ENCODE measurements at places on chromosomes 7 and 10.

- DNase-seq, result no peak
Measured at GRCh38 chr10:12390733-12391132, 41.4 kb downstream of the CAMK1D start.

DNA sequence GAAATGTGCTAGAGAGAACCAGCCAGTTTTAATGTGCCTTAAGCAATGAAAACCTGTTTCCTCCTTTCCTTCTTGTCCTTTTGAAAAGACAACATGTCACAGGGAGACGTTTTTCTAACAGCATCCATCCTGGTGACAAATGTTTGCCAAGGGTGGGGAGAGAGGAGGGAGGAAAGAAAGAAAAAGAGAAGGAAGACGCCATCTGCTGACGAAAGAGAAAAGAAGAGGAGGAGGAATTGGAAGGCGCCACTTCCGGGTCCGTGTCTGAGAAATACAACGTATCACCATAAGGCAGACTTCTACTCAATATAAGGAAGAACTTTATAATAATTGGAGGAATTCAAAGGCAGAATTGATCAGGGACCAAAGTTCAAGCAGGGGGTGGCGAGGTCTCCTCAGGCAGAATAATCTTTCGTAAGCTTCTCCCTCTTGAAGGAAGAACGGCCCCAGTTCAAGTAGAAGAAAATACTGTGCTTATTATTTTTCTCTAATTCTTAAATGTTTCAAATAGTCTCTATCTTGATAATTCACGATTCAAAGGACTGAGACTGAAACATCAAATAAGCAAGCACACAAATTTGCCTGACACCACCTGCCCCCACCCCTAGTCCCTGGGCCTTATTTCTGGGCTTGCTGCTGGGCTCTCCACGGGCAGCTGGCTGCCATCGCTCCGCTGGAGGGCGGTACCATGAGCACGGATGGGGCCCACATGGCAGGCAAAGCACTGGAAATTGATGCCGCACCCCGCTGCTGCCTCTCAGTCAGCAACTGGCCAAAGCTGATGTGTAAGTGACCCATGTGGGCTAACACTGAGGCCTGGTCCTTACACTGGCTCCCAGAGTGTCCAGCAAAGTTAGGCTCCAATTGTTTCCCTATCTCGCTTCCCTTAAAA, 273.7 kb upstream of the KLF14 start:
- DNase-seq, result no peak

GRCh38 chr7:73865738-73866445, 4.9 kb downstream of the TMEM270 start:
- DNase-seq, result peak; percentile 57

GRCh38 chr7:3494947-3495346, 193.9 kb downstream of the SDK1 start:
- DNase-seq, result no peak

- no peak for DNase-seq
Measured at GRCh38 chr10:113965683-113966082, 78.0 kb upstream of the ADRB1 start.

DNA sequence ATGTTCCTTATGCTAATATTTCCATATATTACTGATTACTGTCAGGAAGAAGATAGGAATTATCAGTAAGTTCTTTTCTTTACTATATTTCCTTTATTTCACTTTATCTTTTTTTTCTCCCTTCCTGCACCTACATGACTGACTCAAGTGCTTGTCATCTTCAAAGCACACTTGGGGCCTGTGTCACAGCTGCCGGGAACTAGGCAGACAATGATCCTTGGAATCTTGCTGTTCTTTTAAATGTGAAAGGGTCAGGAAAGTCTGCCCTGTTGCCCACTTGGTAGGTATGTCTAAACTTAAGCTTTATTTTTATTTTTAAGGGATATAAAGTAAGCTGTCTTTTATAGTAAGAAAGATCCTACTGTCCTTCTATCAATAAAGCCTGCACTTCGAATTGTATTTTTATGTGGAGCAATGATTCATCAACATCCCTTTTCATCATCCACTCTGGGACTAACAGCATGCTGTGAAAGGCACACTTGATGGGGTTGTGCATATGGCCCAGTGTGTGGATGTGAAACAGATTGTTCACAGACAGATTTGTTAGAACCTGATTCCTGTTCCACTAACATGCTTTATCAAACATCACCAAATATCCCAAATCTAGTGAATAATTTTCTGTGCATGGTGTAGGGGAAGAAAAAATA, 556.9 kb downstream of the DNAJB9 start:
- DNase-seq, result no peak

GRCh38 chr10:66049335-66049734, 876.5 kb upstream of the LRRTM3 start:
- no peak for DNase-seq

DNA sequence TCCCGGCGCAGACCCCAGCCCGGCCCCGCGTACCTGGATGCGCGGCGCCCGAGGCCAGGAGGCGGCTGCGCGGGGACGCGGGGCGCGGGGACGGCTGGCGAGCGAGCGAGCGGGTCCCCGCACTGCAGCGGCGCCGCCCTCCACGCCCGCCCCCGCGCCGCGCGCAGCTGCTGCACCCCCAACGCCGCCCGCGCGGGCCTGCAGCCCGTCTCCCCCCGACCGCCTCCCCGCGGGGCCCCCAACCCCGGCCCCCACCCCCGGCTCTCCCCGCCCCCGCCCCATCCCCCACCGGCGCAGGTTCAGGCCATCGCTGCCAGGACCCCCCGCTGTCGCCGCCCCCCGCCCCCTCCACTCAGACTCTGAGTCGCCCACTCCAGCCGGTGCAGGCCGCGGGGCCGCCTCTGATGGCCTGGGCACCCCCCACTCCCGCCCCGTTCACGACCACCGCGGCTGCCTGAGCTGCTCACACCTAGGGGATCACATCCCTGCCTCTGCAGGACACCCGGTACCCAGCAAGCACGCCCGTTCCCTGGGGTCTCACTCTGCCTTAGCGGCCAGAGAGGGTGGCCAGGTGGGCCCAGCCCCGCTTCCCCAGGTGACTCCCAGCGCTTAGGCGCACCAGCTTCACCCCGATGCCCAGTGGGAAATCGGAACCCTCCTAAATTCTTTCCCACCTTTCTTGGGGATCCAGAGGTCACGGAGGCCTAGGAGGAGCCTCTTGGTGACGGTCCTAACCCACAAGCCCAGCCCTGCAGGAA, 13.9 kb upstream of the DNAAF5 start:
- no peak for DNase-seq

DNA sequence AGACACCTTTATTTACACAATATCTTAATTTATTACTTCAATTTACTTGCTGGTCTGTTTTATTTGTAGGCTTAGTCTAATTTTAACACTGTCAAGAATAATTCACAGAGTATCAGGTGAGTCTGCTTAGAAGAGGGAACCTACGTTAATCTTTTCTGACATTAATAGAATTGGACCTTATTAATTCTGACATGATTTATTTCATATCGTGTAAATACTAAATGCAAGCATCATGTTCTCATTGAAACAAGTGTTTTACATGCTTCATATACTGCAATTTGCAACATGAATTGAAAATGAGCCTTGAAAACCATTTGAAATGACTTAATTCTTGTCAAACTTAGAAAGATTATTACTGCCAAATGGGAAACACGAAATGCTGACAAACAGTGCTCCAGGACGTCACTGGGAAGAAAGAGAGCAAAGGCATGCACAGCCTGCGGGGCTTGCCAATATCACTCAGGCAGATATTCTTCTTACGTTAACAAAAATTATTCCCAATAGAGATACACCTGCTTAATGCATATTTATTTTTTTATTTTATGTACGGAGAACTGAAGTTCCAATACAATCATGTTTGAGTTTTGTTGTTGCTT, 282.0 kb upstream of the AKR1E2 start:
- no peak for DNase-seq

DNA sequence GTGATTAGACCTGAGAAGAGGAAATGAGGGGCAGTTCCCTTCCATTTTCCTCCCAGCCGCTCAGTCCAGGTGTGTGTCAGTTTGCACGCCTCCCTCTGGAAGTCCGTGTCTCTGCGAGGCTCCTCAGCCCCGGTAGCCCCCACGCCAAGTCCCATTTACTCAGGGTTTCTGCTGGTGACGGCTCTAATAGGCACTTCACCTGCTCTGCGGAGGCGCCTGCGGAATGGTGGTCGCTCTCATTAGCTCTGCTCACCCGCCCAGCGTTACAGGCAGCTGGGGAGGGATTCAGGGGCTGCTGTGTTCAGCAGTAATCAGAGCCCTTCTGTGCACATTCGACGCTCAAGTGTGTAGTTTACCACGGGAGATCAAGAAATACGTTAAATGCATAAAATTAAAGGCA, 179.9 kb downstream of the MGMT start:
- no peak for DNase-seq

DNA sequence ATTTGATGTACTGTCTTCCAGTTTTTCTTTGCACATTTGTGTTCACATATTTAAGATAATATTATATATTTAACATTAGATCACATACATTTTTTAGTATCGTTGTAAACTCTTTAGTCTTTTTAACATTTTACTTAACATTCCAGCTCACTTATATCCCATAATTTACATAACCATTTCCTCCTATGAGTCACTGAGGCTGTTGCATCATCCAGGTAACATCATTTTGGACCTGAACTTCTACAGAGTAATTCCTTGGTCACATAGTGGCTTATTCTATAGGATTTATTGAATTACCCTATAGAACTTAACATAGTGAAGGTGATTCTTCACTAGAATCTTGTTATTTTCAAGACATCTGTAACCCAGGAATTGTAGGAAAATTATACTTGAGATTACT, 194.4 kb downstream of the POU6F2 start:
- no peak for DNase-seq

DNA sequence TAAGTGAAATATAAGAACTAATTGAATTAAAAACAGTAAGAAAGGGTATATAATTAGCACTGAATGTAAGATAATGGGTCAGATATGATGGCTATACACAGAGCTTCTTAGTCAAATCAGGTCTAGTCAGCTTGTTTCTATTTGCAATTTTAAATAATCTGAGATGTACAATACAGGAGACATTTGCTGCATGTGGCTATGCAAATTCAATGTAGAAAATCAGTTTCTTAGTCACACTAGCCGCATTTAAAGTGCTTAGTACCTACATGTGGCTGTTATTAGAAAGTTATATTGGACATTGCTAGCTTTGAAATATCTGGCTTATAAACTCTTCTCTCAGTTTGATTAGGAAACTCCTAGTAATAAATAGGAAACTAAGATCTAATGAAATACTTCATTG, 25.3 kb downstream of the CCDC7 start:
- no peak for DNase-seq

- DNase-seq, result no peak
Measured at GRCh38 chr7:2123360-2123759, 109.4 kb downstream of the MAD1L1 start.

DNA sequence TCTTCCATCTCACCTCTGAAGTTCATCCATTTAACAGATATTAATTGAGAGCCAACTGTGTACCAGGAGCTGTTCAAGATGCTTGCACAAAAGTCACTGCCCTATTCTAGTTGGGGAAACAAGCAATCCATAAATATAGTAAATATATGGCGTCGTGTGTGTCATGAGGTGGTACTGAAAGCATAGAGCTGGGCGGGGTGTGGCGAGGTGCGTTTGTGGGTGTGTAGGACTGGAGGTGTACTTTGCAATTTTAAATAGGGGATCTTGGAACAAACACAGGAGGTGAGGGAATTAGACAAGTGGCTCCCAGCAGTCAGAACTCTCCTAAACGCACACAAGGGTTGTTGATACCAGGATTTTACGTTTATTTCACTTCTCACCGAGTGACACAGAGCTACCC, 490 bp upstream of the ZNF239 start:
- no peak for DNase-seq

GRCh38 chr10:53697038-53697437, 924.5 kb upstream of the MBL2 start:
- no peak for DNase-seq

DNA sequence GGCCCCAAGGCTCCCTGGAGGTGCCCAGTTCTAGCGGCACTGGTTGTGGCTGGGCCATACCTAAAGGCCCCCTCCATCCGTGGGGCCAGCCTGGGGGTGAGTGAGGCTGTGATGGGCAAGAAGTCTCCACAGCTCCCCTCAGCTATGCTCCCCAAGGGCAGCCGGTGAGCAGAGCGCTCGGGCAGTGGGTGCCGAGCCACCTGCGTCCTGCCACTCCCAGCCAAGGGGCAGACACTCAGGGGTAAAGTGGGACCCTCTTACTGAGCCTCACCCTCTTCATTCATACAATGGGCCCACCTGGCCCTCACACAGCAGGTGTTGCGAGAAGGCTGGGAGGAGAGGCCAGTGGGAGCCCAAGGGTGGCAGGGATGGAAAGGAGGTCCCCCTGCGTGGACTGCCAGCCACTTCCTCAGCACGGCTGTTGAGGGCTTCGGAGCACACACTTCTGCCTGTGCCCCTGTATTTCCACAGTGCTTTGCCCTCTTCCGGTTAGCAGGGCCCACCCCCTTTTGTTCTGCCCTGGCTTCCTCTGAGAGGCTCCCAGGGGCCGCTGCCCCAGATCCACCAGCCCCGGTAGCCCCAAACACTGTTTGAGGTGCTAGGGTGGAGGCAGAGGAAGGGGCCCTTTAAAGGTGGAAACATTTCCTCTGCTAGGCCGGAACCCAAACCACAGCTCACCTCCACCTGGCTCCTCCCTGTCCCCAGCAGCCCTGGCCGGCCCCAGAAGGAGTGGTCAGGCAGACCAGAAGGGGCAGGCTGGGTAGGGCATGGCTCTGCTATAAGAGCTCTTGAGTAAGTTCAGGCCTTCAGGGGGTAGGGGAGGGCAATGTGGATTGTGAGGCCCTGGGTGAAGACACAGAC, 16.4 kb upstream of the C10orf105 start:
- no peak for DNase-seq

DNA sequence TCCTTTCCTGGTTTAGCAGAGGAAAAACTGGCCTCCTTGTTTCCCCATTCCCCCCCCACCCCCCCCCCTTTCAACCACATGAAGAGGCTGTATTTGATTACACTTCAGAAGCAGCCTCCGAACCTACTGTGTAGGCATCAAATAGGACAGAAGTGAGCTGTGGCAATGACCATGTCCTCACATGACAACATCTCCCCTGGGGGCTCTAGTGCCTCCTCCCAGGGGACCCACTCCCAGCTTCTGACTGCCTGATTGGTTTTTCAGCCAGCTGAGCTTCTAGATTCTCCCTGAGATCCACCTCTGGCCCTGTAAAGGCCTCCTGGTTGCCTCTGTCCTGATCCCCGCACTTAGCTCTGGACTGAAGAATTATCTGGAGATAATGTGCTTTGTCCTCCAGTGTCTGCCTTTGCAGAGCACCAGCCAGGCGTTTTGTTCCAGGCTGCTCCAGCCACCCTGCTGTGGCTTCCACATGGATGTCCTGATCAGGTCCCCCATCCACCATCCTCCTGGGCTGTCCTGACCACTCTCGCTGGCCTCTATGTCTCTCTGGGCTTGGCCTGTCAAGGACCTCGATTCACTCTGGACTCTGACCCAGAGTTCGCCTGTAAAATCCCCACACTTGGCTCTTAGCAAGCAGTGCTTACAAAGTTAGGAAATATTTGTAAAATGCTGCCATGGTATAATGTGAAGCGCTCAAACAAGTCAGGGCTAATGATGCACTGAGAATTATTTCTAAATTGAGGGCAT, 42.4 kb upstream of the TOMM7 start:
- no peak for DNase-seq

Measured in liver (tissue), 10 donors.